Esophagus squamous epithelium (tissue), 5 donors: ENCODE measurements at places on chromosomes 6 and 20.
A peak's percentile ranks its signal among the peaks of the same experiment; 100 is the strongest.

- H3K4me1 ChIP-seq: no peaks in the 10 kb centered on the region
- H3K4me3 ChIP-seq: no peak overlapping the region
- no peak for DNase-seq
- H3K36me3 ChIP-seq: no peaks in the 10 kb centered on the region
Measured at GRCh38 chr6:11021003-11021402, 23.1 kb downstream of the ELOVL2 start.

DNA sequence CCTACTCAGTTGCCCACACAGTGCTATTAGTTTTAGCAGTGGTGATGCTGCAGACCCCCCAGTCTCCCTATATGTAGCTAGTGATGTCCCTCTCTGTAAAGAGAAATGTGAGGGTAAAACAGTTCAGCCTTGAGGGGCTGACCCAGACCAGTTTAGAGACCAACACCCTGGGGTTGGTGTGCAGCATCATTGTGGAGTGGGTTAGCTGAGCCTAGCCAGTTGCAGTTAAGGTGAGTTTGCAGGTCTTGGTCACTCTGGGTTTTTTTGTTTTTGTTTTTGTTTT is 401 bp upstream of the B3GALT4 start:
- H3K36me3 ChIP-seq: peaks cover 7% of the 10 kb centered on the region
- H3K27ac ChIP-seq: peak overlapping the region; percentile 98
- H3K4me1 ChIP-seq: peaks cover 79% of the 10 kb centered on the region

DNA sequence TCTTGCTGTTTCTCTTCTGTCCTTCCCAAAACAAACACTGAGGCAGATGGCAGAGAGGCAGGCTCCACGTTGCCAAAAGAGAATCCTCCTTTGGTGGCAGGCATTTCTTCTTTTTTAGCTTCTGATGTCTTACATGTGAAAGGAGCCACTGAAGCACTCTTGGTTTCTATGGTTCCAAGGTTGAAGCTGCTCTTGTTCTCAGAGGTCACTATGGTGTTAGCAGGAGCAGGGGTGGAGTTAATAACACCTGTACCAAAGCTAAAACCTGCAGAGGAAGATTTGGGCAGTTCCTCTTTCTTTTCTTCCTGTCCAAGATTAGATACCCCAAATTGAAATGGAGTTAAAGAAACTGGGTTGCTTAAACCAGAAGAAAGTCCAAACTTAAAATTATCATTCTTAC is 28.8 kb downstream of the FAM8A1 start:
- peaks cover 100% of the 10 kb centered on the region for H3K36me3 ChIP-seq
- H3K4me3 ChIP-seq: no peak overlapping the region
- no peaks in the 10 kb centered on the region for H3K27me3 ChIP-seq
- DNase-seq: no peak
- H3K27ac ChIP-seq: no peak overlapping the region

- DNase-seq: no peak
- no peaks in the 10 kb centered on the region for H3K27me3 ChIP-seq
- no peaks in the 10 kb centered on the region for H3K4me1 ChIP-seq
- no peaks in the 10 kb centered on the region for H3K36me3 ChIP-seq
Measured at GRCh38 chr20:16707674-16708073, 22.2 kb upstream of the SNRPB2 start.

DNA sequence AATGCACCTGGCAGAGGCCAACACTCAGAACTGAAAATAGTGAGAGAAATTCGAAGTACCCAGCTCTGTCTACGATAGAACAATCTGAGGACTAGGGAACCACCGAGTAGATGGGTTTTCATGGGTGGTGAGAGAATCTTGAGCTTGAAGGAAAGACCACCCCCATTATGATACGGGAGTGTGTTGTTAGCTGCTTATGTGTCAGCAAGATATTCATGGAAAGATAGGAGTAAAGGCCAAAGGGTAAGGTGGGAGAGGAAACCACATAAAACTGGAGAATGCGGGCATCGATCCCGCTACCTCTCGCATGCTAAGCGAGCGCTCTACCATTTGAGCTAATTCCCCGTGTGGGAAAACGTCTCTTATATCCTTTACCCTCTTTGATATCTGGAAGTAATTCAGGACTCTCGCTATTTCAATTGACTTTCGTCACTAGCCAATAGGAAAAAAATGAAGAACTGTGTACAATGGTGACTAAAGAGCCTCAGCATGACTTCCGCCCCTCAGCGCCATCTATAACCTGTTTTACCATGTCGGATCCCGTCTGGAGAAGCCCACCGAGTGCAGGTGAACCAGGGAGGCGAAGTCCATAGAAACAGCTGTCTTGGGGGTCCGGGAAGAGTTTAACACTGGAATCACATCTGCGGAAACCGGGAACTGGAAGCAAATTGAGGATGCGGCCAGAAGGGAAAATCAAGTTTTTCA is 25.0 kb upstream of the ABT1 start:
- DNase-seq: no peak
- peak overlapping the region; percentile 78 for H3K27ac ChIP-seq
- peak overlapping the region; percentile 35 for H3K4me3 ChIP-seq
- no peaks in the 10 kb centered on the region for H3K27me3 ChIP-seq
- H3K4me1 ChIP-seq: peaks cover 6% of the 10 kb centered on the region

DNA sequence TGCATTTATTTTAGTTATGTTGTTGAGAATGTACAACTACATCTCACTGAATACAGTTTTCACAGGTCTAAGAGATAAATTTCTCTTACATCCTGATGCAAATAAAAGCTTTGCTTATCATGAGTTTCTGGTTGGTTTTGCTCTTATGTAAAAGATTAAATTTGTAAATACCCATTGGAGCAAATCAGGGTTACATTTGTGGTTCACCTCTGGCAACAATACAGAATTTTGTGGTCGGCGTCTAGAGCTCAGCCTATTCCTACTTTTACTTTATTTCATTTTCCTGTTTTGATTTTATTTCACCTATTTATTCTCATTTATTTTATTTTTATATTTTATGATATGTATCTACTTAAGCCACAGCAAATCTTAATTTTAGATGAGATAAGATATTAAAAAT is 271.9 kb upstream of the MARCKS start:
- no peak overlapping the region for H3K4me3 ChIP-seq
- H3K27me3 ChIP-seq: no peaks in the 10 kb centered on the region
- no peak for DNase-seq
- no peaks in the 10 kb centered on the region for H3K36me3 ChIP-seq

DNA sequence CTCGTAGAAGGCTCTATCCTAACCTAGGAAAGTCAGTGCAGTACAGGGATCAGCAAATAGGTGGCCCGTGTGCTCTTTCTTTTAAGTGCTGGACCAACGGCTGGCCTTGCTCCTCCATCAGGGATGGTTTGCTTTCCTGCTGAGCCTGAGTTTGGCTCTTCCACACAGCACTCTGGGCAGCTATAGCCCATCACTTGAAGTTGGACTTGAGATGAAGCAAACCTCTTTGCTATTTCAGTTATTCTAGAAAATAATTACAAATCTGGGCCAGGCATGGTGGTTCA is 66.9 kb upstream of the KCNK16 start:
- no peaks in the 10 kb centered on the region for H3K36me3 ChIP-seq
- H3K4me3 ChIP-seq: no peak overlapping the region
- H3K27me3 ChIP-seq: peaks cover 12% of the 10 kb centered on the region
- no peak for DNase-seq

- H3K27me3 ChIP-seq: no peaks in the 10 kb centered on the region
- DNase-seq: no peak
- no peaks in the 10 kb centered on the region for H3K36me3 ChIP-seq
- no peaks in the 10 kb centered on the region for H3K4me1 ChIP-seq
Measured at GRCh38 chr6:166027761-166028160, 139.9 kb downstream of the TBXT start.
